Neural cell (in vitro differentiated cells): ENCODE measurements at places on chromosomes 7 and 10. TPM values are rescaled to one million over a fixed set of nuclear protein-coding genes. Genes with fewer than 3 reads are reported as not detected.

Gene TMEM225B
- 2.9 and 3.6 TPM in 2 replicates for polyA plus RNA-seq

Gene VSTM4
- 0.52 and 0.66 TPM in 2 replicates for polyA plus RNA-seq

Gene PUS7
- 7.5 and 9.2 TPM in 2 replicates for polyA plus RNA-seq

Gene NANOS1
- polyA plus RNA-seq = 26.0 and 29.1 TPM in 2 replicates

Gene ANXA11
- polyA plus RNA-seq = not detected in 2 replicates

Gene GIMAP6
- polyA plus RNA-seq = not detected in 2 replicates

Gene NRP1
- 23.2 and 24.5 TPM in 2 replicates for polyA plus RNA-seq

Gene TRPV5
- 0.52 TPM in 1 of 2 replicates, not detected in the other for polyA plus RNA-seq

Gene PLAC9
- polyA plus RNA-seq = not detected in 2 replicates

Gene CCDC172
- polyA plus RNA-seq = not detected in 2 replicates

Gene HOXA1
- not detected in 2 replicates for polyA plus RNA-seq

Gene PTN
- polyA plus RNA-seq = 14.1 and 19.5 TPM in 2 replicates

Gene CLIP2
- polyA plus RNA-seq = 25.7 and 38.9 TPM in 2 replicates

Gene MYL7
- polyA plus RNA-seq = 0.76 TPM in 1 of 2 replicates, not detected in the other

Gene HPSE2
- polyA plus RNA-seq = not detected in 2 replicates

Gene FAM204A
- 182 and 202 TPM in 2 replicates for polyA plus RNA-seq
